ACHN (cell line): ENCODE measurements at places on chromosomes 11 and 22.
A peak's percentile ranks its signal among the peaks of the same experiment; 100 is the strongest.

DNA sequence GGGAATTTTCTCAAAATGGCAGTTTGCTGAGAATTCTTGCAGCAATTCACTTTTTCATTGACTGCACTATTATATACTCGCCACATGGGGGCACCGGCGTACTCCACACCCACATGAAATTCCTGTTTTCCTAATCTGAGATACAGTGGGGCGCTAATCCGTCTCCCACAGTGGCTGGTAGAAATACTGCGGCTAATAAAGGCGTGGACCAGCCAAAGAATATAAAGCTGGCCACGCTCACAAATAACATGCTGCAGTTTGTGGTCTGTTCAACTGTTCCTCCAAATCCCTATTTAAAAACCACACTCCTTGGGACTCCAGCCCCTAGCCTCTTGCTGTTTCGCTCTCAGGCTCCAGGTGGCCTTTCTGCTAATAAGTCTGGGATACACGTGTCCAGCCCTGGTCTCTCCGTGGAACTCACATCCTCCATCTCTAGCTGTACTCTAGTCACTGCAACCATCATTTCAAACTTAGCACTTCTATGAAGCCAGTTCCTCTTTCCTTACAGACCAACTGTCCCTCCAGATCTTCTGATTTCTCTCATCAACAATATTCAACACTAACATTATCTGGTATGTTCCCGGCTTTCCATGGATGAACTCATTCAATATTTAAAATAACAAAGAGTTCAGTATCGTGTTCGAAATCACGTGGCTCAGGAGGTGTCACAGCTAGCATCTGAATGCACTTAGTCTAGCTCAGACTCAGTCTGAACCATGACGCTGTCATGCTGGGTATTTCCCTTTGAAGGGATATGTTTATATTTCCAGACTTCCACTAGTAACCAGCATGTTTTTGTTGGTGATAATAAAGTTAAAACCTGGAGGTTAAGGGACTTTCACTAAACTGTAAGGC is 22.0 kb downstream of the TBRG1 start:
- DNase-seq: peak; percentile 56

DNA sequence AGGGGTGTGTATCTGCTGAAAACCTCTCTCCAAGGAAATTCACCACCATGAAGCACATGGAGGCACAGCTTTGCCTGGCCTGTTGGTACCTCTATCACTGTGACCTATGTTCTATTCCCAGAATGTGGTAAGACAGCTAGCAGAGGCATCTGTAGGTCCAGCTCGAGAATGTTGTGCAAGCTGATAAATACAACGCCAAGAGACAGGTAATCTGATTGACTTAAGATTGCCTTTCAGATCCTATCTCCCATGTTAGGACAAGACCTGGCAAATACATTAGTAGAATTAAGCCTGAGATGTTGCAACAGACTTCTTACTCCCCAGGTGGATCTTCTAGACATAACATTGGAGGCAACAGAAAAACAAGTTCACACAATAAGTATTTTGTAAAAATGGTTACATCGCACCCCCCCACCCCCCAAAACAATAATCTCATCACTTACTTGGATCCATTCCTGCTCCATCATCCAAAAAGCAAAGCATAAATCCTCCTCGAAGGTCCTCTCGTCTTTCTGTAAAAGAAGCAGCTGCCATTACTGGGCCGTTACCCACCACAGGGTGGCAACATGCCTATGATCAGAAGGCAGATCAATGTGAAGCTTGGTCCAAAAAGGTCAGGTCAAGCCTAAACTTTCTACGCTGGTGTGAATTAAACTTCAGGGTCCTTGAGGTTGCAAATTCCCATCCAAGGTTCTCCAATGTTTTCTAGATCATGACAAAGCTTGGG is 18.5 kb downstream of the MORC2 start:
- DNase-seq: no peak

DNA sequence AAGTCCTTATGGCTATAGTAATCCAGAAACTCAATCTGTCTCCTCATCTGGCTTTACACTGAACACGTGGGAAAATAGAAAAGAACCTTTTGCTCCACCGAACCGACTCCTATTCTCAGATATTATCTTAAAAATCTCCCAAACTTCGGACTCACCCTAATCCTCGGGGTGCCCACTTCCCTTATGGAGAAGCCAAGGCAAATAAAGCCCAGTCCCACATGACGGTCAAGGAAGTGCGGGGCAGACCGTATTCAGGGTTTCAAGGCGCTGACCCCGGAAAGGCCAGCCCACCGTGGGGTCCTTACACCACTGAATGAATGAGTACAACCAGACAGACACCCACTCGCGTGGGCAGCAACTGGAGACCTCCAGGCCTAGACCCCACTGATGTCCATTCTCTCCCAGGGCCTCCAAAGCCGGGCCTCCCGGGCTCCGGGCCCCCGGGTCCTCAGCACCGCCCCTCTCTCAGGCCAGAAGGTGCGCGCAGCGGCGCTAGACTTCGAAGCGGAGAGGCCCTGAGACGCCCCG is 489 bp downstream of the NUP98 start:
- DNase-seq: peak; percentile 57

- no peak for DNase-seq
Measured at GRCh38 chr11:1877211-1878136, 14.2 kb downstream of the PRR33 start.

- no peak for DNase-seq
Measured at GRCh38 chr11:121341609-121342008, 49.0 kb downstream of the SC5D start.

DNA sequence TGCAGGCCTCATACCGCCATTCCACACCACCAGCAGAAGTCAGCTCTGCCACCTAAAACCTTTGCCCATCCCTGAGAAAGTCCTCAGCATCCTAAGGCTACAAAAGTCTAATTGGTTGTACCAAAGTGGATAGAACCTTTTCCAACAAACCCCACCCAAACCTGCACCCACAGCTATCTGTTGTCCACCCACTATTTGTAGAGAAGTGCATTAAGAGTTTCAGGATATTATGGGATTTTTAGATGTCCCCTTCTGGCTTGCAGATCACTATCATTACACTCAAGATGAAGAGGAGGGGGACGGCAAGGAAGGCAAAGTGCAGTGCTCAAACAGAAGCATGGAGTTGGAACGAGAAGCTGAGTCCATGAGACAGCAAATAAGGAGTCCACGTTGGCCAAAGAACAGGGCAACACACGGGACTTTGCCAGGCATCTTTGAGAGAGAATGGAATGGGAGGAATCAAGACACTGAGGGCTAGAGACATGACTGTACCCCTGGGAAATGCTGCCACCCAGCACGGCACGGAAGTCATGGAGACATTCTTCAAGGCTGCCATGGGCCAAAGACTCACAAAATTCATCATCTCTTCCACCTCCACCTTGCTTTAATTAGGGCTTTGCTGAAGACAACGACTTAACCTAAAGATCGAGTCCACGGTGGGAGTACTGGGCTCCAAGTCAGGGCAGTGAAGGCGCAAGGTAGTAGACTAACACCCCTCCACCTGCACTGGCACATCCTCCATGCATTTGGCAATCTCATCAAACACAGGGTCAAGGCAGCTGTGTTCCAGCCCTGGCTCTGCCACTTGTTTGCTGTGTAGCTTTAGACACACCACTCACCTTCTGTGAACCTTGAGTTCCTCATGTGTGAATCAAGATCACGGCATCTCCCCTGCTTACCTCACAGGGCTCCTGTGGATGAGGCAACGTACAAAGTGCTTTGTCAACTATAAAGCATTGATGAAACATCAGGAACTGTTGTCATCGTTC is 112.9 kb upstream of the TMEM45B start:
- no peak for DNase-seq

GRCh38 chr11:66017321-66017720 is 5.5 kb downstream of the CST6 start:
- DNase-seq: no peak

- no peak for DNase-seq
Measured at GRCh38 chr11:86186386-86186785, 58.2 kb upstream of the EED start.

DNA sequence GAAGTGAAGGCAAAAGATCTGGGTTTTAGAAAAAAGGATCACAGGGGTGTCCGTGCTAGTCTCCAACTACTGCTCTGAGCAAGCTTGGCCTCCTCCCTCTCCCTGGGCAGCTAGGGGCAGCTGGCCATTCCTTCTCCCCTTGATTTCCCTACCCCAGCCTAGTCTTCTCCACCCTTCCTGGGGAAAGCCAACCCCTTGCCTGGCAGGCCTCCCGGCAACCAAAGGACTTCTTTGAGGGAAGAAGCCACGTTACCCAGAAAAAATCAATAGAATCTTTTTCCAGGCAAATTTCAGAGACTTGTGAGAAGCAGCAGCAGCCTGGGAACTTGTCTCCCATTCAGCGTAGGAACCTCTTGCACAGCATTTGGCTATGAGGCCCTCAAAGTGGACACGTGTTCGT is 91.5 kb downstream of the MIAT start:
- DNase-seq: no peak

GRCh38 chr22:31274017-31274416 is 18.3 kb downstream of the PIK3IP1 start:
- DNase-seq: no peak

DNA sequence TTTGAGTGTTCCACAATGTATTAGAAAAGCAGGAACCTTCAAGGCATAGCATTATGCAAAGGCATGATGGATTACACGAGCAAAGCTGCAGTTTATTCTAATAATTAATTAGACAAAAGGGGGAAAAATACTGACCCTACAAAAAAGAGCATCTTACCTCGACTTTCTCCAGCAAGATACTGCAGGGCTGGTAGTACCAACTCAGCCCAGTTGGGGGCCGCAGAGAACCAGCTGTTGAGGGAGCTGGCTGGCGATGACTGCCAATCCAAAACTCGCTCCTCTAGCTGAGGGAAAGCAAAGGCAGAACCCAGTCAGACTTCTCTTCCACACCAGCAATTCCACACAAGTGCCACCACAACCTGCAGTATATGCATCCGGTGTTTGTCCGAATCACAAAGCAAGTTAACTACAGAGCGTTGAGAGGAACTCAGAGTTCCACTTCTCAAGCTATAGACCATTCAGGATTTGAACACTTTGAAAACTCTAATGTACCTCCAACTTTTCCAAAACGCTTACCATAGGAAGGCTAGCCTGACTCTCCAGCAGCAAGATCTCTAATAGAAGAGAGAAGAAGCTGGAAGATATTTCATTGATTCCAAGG is 13.7 kb downstream of the NFRKB start:
- DNase-seq: peak; percentile 36

DNA sequence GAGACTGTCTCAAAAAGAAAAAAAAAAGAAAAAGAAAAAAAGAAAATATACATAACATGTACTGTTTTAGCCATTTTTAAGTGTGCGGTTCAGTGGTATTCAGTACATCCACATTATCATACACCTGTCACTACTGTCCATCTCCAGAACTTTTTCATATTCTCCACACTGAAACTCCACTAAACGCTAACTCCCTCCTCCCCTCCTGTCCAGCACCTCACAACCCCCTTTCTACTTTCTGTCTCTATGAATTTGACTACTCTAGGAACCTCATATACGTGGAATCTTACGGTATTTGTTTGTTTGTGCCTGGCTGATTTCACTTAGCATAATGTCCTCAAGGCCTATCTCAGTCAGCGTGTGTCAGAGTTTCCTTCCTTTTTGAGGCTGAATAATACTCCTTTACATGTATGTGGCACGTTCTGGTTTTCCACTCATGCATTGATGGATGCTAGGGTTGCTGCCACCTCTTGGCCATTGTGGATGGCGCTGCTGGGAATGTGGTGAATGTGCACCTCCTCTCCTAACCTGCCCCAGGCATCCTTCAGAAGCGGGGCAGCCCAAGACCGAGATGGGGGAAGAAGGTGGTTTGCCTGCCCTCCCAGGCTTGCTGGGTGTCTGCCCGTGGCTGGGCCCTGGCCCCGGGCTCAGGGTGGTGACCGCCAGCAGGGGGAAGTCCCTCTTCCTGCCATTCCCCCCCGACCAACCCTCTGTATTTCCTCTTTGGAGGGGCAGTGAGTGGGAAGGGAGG is 60.5 kb downstream of the BCR start:
- DNase-seq: peak; percentile 23

- no peak for DNase-seq
Measured at GRCh38 chr11:110165039-110165925, 72.1 kb downstream of the ZC3H12C start.

GRCh38 chr22:24200619-24201212 is 19.4 kb downstream of the SUSD2 start:
- peak; percentile 24 for DNase-seq

DNA sequence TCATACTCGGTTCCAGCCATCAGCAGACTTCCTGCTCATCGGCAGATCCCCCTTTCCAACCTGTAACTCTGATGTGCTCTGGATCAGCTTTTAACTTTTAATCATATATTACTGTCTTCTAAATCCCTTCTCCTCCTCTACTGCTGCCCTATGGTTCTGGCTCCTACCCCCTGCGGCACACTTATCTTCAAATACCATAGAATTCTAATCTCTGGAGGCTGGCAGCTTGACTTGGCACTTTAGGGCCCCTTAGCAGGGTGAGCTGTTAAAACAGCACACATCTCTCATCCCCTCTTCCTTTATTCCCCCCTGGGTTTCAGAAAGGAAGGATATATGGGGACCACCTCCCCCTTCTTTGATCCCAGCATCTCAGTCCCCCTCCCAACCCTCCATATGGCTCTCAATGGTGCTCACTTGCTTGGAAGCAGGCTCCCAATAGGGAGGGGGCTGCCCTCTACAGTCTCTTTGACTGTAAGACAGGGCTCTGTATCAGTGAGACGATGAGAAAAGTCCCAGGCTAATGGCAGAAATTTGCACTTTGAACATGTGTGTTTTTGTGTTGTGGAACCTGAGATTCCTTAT is 4.4 kb upstream of the CNTF start:
- DNase-seq: no peak

DNA sequence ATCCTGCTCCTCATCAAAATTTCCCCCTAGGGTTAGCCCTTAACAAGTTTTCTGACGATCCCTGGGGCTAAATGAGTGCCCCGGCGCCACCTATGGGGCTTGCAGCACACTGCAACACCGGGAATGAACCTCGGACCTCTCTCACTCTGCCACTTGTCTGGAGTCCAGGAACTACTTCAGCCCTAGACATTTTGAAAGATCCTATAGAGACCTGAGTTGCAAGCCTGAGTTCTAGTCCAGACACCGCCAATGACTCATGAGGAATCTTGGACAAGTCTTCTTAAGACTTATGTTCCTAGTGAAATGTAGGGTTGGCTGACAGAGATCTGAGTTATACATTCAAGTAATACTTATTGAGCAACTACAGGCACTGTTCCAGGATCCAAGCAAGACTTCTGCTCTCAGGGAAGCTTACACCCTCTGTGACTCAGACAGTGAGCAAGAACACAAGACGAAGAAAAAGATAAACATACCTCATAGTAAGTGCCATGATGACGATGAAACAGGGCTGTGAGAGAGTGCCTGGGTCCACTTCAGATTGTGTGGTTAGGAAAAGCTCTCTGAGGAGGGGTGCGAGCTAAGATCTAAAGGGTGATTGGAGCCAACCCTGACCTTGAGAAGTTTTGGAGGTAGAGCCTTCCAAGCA is 10.2 kb upstream of the STK33 start:
- peak; percentile 67 for DNase-seq
